ENCODE measurements at places on chromosomes 6 and 20.

GRCh38 chr20:43605715-43606114 is 15.0 kb downstream of the IFT52 start:
- DNase-seq, result no peak

DNA sequence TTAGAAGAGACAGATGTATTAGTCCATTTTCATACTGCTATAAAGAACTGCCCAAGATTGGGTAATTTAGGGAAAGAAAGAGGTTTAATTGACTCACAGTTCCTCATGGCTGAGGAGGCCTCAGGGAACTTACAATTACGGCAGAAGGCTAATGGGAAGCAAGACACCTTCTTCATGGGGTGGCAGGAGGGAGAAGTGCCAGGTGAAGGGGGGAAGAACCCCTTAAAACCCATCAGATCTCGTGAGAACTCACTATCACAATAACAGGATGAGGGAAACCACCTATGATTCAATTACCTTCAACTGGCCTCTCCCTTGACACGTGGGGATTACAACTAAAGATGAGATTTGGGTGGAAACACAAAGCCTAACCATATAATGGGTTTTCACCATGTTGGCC is 28.9 kb upstream of the PNRC1 start:
- DNase-seq, result no peak

DNA sequence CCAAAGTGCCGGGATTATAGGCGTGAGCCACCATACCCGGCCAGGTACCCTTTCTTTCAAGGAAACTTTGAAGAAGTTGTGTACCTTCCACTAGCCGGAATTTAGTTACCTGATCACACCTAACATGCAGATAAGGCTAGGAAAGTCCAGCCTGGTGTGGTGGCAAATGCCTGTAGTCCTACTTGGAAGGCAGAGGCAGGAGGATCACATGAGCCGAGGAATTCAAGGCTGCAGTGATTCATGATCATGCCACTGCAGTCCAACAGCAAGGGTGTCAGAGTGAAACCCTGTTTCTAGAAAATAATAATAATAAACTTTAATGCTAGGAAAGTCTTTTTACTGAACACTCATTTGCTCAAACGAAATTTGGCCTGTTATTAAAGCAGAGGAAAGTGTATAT is 21.0 kb downstream of the NFYA start:
- DNase-seq, result no peak

GRCh38 chr6:2967936-2968335 is 3.4 kb downstream of the SERPINB6 start:
- DNase-seq, result no peak

- peak; percentile 47 for DNase-seq
Measured at GRCh38 chr6:37657112-37657886, 40.4 kb downstream of the MDGA1 start.

DNA sequence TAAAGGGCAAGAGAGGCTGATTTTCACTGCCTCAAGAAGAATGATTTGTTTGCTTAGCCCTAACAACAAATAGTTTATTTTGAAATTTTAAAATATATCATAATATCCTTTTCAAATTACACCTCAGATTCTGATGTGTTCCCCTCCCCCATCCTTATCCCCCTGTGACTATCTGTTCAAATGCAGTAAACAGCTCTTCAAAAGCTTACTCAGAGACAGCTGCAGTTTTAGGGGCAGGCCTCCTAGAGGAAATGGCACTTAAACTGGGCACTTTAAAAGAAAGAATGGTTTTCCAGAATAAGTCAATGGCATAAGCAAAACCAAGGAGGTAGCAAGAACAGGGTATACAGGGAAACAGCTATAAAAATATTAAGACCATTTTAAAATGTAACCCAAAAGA is 118.6 kb upstream of the UST start:
- no peak for DNase-seq

GRCh38 chr20:50720026-50720425 is 11.4 kb upstream of the PARD6B start:
- DNase-seq, result no peak

DNA sequence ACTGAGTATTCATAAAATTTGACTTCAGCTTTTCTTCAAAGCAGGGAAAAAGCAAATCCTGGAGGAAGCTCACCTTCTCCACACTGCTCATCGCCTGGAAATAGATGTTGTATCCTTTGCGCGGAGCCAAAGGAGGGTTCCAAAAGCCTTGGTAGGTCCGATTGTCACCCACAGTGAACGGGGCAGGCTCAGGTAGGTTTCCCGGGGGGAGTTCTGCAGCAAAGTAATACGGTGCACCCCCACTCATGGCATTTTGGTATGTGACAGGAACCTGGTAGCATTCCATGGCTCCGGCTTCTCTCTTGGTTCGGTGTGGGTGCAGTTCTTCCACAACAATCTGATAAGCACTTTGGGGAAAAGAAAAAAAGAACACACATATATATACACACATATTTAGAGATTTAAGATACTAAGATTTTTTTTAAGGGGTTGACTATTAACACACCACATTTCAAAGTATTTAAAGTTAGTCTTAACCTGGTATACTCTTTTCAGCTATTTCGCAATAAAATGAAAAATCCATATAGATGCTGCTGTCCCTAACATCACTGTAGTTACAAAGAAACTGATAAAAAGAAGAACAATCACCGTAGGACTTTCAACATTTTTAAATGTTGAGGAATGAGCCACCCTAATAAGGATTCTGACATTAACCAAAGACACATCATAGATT is 166.7 kb upstream of the THEMIS start:
- DNase-seq, result no peak

GRCh38 chr20:38299963-38300362 is 4.0 kb upstream of the BPI start:
- DNase-seq, result no peak

- DNase-seq, result no peak
Measured at GRCh38 chr6:47170617-47170947, 128.4 kb upstream of the ADGRF1 start.

GRCh38 chr6:36999061-36999750 is 6.2 kb upstream of the FGD2 start:
- DNase-seq, result no peak

- DNase-seq, result no peak
Measured at GRCh38 chr6:142462260-142462659, 160.5 kb downstream of the ADGRG6 start.

- peak; percentile 51 for DNase-seq
Measured at GRCh38 chr6:28896505-28897368, 27.0 kb downstream of the TRIM27 start.

DNA sequence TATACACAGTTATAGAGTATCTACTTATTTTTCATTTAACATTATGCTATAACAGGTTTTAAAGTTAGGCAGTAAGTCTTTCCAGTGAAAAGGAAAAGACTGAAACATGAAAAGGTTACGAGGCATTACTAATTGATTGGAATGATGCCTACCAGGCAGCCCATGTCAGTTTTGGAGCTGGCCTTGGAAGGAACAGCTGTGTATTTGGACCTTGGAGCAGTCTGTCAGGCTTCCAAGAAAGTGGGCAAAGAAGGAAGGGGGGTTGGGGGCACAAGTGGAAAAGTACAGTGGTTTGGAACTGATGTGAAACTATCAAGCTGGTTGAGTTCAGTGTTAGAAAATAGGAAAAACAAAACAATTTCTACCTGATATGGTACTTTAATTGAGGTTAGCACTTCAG is 41.7 kb downstream of the SLC16A10 start:
- DNase-seq, result no peak

DNA sequence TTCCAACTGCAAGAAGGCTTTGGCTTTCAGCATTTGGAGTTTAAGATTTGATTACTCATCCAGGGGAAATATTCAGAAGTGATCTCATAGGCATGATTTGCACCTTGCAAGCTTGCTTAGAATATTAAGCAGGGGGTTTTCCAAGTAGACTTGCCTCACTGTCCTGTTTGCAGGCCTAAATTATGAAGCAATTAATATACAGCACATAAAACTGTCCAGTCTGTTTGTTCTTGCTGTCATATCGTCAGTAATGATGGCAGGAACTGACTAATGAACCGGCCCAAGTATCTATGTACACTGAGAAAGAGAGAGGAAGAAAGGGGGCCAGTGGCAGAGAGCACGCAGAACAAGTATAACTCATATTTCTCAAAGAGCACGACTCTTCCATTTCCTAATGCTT is 212.5 kb upstream of the SUPT3H start:
- no peak for DNase-seq

DNA sequence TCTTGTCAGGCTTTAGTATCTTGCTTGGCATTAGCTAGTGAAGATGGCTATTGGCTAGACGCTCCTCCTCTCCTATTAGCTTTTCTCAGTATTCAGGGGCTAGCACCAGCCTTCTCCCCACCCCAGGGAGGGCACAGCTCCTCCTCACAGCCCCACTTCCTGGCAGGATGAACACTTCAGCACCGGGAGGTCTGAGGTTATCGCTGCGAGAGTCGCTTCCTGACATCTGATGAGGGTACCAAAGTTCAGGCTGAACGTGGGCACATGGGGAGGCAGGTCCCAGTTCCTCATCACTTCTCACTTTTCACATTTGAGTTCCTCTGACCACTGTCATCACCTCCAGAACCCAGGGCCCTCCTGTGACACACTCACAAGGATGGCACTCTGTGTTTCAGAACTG is 66.6 kb downstream of the LAMA4 start:
- DNase-seq, result no peak

DNA sequence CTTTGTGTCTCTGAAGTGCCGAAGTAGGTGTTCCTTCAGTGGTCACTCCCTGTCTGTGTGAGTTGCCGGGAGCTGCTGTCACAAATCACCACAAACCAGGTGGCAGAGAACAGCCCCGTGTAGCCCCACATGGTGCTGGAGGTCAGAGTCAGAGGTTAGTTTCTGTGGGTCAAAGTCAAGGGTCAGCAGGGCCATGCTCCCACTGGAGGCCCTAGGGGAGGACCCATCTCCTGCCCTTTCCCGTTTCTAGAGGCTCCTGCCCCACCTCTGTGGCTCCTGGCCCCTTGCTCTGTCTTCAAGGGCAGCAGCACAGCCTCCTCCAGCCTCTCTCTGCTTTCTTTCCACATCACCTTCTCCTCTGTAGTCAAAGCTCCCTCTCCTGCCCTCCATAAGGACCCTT is 264.3 kb downstream of the TAF4 start:
- DNase-seq, result no peak

- no peak for DNase-seq
Measured at GRCh38 chr20:46551522-46552381, 1.3 kb upstream of the OCSTAMP start.

GRCh38 chr6:49462071-49462470 is 982 bp downstream of the MMUT start:
- DNase-seq, result no peak

- no peak for DNase-seq
Measured at GRCh38 chr20:6277661-6278240, 154.9 kb upstream of the FERMT1 start.

DNA sequence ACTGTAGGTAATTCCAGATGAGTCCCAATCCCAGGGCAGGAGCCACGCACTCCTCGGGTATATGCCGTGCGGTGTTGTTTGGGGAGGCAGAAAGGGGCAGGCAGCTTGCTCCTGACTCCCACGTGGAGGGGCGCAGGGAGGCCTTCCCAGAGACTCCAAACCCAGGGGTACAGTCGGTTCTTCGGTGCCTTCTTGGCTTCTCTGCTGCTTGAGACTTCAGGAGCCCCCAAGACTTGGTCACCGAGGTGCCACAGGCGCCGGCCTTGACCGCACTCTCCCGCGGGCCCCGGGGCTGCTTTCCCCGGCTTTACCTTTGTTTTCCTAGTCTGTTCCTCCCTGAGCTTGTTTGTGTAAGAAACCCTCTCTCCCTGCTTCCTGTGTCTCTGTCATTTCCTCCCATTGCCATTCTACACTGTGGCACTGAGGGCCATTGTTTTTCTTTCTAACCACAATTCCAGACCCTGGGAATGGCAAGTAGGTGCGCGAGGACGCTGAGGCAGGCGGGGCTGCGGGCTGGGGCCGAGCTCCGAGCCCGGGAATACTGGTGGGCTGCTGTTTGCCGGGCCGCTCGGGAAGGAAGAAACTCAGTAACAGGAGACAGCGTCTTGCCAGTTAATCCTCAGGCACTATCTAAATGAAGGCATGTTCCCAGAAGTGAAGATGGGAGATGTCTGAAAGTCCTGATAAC is 215.6 kb upstream of the HEY2 start:
- no peak for DNase-seq

- DNase-seq, result no peak
Measured at GRCh38 chr6:7639427-7639826, 49.4 kb downstream of the SNRNP48 start.

DNA sequence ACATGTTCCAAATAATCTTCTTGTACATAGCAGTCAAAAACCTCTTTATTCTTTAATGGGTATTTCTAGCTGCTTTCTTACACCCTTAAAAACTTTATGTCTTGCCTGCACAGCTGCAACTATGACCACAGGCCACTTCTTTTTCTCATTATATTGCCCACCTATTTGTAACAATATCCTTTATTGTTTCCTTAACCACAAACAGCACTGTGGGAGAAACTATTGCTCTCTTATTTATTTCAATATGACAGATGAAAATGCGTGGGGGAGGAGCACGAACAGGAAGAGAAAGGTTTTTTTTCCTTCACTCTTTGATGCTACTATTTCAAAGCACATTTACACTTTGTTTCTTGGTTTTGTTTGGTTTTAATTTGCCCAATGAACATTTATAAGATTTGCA is 253.5 kb downstream of the GJA1 start:
- DNase-seq, result no peak

- no peak for DNase-seq
Measured at GRCh38 chr6:111524735-111525134, 41.7 kb upstream of the REV3L start.

DNA sequence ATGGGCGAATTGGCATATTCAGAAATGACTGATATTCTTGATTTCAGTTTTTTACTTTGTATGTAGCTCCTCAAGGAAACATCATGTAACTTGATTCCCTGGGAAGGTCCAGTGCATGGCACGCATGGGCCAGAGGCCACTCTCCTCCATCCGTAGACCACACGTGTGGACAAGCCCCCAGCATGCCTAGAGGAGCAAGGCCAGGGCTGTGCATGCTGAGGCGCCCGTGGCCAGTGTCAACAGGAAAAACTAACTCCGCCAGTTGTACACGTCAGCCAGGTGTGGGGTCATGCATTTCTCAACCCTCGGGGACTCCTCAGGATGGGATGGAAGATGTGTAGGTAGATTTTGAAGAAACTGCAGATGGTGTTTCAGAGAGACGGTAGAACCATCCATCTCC is 37.8 kb upstream of the CD93 start:
- no peak for DNase-seq

DNA sequence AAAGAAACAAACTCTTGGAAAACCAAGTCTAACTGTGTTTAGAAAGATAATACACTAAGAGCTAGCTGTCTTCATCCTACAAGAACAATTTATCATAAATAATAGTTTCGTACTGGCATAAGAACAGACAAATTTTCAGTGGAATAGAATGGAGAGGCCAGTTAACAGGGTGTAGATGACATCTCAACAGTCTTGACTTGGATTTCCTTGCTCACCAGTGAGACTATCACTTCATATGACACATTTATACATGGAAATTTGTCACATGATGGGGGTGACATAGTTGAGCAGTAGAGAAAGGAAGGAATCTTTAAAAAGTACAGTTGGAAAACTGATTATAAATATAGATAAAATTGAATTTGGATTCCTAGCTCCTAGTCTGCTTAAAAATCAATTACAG is 35.6 kb downstream of the TNFAIP3 start:
- no peak for DNase-seq

GRCh38 chr6:81774542-81774941 is 22.1 kb upstream of the TENT5A start:
- DNase-seq, result no peak
